Cortex of kidney (tissue), 1 donor: ENCODE measurements at places on chromosomes 5 and 9.

DNA sequence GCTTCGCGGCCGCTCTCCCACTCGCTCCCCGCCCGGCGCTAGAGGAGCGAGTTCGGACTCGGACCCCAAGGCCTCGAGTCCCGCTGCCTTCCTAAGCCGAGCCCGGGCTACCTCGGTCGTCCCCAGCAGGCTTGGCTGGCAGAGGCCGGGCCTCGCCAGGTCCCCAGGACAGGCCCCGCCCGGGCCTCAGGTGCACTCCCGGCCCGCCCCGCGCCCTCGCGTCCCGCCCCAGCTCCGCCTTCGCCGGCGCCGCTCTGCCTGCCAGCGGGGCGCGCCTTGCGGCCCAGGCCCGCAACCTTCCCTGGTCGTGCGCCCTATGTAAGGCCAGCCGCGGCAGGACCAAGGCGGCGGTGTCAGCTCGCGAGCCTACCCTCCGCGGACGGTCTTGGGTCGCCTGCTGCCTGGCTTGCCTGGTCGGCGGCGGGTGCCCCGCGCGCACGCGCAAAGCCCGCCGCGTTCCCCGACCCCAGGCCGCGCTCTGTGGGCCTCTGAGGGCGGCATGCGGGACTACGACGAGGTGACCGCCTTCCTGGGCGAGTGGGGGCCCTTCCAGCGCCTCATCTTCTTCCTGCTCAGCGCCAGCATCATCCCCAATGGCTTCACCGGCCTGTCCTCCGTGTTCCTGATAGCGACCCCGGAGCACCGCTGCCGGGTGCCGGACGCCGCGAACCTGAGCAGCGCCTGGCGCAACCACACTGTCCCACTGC lies at the start of gene SLC22A5:
TSS of gene SLC22A5 (plus strand) at position 237 of the 707 bp plus-strand sequence. CDS start at position 500, 263 bp downstream.
- no peak for DNase-seq

GRCh38 chr5:31639481-31640411 lies 815 bp downstream of the PDZD2 start:
- DNase-seq = no peak

DNA sequence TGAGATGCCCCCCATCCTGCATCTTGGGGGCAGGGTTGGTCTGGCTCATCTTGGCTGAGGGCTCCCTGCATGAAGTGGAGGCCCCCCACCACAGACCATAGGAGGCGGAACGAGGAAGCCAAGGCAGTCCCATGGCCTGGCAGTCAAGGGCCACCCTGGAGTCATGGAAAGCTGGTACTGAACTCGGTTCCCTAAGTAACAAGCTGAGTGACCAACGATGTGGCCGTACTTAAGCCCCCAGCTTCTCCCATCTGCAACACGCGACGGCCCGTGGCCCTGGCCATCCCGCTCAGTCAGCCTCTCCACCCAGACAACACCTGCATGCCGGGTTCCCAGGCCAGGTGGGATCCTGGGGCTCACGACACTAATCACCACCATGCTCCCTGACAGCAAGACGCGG lies 17.1 kb downstream of the BRD3 start:
- DNase-seq = no peak

DNA sequence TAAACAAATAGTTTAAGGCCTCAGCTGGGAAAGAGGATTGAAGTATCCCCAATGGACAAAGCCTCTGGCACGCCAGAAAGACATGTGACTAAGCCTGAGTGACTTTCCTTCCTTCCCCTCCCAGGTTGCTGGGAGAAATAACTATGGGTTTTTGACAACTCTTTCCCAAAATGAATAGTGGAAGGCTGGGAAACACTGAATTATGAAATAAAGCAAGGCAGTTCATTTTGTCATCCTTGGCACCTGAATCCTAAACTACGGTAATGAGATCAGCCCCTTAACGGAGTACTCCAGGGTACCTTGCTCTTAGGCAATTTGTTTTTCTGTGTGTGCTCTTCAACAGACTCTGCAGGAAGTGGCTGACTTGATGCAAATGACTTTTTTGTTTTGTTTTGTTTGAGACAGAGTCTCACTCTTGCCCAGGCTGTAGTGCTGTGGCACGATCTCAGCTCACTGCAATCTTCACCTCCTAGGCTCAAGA lies 75.2 kb downstream of the LMNB1 start:
- no peak for DNase-seq

- DNase-seq = no peak
Observed at GRCh38 chr5:102554728-102555127, 55.9 kb upstream of the SLCO6A1 start.

DNA sequence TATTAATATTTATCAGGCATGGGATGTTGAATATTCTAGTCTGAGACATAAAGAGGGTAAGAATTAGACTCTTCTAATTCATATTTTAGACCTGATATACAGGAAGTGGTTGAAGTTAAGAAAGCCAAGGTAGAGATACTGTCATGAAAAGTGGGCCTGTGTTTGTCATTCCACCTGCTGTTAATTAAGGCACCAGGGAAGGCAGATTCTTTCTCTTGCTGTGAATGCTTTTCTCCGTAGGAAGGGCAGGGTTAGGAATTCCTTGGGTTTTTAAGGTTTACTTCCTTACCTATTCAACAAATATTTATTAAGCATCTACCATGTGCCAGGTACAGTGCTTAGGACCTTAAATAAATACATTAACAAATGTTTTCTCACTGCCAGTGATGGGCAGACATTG lies 196.4 kb downstream of the CAVIN4 start:
- DNase-seq = no peak

DNA sequence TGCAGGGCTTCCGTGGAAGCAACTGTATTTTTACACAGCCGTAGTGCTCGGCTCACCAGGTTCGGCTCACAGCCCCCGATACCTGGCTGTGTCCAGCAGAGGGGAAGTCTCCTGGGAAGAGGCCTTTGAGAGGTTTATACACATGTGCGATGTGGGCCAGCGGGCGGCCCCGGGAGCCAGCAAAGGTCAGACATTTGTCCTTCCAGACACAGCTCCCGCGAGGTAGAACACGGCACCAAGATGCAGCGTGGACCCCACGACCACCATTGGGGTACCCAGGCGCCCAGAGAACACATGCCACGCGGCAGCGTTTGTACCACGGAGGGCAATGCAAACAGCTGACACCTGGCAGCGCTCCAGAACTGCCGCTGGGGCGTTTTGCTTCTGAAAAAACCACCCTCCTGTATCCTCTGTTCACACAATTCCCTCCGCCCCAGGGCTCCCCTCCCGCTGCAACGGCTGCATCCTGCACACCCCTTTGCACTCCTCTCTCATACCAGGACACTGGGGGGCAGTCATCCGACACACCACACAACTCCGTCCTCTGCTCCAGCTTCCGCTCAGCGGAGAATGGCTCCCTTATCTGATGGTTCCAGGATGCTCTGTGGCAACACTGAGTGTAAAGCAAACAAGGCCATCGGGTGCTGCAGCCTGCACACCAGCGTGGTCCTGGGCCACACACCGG lies 235.3 kb downstream of the SYK start:
- DNase-seq = no peak

DNA sequence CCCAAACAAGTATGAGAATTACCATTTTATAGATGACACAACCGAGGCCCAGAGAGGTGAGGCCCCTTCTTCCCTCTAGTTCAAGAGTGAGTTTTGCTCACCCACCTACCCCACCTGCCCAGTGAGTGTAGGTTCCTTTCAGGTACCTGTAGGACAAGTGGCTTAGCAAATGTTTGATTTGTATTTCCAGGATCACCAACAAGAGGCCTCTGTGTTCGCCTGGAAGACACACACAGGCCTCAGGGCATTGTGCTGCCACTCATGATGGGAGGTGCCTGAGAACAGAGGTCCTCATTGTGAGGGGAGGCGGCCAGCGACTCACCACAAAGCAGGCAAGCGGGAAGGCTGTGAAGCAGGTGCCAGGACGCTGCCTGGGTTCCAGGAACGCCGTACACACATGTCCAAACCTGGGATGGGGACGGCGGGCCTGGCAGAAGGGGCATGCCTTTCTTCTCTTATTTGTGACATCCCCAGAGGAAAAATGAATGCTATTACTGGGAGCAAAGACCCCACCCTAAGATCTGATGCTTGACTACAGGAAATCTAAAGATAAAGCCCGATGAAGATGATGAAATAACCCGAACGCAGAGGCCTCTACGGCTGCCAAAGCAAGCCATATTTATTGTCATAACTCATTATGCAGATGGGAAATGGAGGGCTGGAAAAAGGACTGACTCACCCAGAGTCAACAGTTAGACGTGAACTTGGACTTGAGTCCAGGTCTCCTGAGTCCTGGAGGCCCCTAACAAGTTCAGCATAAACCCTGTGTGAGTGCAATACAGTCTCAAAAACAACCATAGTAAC lies 60.2 kb upstream of the SLC25A51 start:
- DNase-seq = no peak

- no peak for DNase-seq
Observed at GRCh38 chr9:35910613-35911359, 1.5 kb downstream of the SPAAR start.

GRCh38 chr5:103894882-103895281 lies 332.3 kb upstream of the NUDT12 start:
- no peak for DNase-seq

DNA sequence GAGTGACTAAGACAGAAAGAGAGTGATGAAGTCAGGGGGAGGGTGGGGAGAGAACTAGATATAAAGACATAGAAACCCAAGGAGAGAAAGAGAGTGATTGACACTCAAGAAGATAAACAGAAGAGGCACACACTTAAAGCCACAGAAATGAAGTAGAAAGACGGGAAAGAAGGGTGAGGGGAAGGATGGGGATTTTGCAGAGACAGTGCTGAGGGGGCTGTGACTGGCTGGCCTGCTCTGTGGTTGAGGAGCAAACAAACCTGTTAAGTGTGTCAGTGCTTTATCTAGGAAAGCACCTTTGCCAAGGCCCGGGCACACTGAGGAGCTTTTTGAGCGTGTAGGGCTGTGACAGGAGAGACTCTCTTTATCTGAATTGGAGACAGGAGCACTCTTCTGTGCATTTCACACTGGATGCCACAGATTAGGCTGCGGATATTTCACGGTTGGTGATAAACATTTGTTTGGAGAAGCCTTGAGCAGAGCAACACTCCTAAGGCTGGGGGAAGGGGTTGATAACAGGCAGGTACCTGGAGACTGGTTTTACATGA lies 109.1 kb downstream of the DOCK2 start:
- no peak for DNase-seq
